ENCODE measurements at places on chromosomes 16 and 17.

DNA sequence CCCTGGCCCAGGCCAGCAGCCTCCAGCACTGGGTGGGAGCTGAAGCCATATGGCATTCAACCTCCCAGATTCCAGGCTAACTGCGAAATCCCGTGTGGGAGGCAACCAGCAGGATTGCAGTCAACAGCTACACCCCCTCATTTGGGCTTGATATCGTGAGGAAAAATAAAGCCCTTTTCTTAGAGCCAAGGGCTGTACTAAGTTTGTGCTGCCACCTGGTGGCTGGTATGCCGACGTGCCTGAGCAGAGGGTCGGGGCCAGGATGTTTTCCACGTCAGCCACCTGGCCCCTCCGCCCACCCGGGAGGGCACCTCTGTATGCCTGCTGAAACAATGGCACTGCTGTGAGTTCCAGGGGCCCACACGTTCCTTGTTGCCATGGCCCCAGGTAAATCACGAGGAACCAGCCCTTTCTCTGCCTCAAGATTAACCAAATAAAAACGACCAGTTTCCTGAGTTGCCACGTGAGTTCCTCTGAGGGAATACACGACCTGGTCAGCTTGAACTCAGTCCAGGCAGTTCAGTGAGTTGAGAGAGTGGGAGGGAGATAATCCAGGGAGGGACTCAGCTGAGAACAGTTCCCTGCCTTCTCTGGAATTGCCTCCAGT is 9.0 kb downstream of the TMEM98 start:
- peak; percentile 36 for DNase-seq

DNA sequence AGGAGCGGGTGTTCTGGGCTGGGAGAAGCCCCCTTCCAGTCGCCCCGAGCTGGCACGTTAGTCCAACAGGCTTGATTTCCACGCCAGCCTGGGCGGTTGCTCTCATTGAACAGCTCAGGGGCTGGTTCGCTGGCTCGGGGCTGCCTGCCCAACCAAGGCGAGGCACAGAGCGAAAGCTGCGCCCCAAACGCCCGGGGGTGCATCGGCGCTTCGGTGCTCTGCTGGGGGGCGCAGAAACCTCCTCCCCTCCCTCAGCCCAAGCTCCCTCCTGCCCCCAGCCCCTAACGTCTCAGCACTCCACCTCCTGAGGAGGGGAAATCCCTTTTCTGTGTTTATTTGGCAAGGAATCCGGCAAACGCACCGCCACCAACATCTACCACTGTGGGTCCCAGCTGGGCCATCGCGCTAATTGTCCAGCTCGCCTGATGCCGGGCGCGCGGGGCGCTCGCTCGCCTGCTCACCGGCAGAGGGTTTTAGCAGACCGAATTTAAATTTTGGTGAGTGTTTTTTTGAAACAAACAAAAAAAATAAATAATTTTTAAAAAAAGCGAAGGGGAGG is 29.5 kb upstream of the RBFOX1 start:
- DNase-seq = no peak

DNA sequence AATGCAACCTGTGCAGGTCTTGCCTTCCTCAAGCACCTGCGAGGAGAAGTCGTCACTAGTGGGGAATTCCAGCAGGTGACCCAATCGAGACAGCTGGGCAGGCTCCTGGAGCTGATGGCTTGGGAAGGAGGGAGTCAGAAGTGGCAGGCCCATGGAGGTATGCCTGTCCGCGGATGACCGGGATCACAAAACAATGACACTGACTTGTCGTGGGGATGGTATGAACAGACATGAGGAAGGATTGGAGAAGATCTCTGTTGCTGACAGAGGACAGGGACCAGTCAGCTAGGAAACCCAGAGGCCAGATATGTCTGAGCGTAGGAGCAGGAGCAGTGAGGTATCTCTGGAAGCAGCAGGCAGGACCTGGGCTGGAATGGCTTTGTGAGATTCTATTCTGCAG is 233.3 kb downstream of the SOX9 start:
- no peak for DNase-seq

DNA sequence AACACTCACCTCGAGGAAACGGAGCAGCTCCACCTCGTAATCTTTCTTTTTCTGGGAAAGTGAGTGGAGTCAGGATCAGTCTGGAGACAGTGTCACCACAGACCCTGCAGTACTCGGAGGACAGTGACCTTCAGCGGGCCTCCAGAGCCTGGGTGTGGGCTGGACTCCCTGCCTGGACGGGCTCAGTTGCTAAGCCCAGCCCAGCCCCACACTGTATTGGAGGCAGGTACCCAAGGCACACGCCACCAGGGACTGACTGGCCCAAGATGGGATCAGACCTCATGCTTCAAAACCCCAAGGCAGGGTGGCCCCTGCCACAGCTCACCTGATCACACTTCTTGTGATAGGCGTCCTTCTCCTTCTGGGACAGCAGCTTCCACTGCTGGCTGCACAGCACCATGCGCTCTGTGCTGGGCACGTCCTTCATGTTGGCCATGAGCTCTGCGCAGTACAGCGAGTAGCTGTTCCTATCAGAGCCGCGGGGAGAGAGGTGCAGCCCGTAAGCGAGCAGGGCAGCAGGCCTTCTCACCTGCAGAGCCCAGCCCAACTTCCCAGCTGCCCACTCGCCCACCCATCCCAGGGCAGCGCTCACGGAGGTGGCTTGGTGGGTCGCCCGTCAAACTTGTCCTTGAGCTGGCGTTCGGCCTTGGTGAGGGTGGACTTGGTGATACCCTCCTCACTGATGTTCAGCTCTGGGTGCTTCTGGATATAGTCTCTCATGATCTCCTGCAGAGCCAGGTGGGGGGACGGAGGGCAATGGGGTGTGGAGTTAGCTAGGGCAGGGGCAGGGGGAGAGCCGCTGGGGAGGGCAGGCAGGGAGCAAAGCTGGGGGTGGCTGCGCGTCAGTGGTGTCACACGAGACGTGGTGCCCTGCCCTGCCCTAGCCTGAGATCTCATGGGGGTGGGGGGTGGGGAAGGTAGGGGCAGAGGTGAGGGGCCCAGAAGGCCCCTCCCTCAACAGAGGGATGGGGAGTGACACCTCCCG is 7.9 kb downstream of the UBTF start:
- no peak for DNase-seq

GRCh38 chr17:82952019-82952418 is 112.2 kb upstream of the ZNF750 start:
- DNase-seq = no peak

- DNase-seq = no peak
These were observed 1.3 kb downstream of the HSBP1 start for GRCh38 chr16:83809092-83809491.

DNA sequence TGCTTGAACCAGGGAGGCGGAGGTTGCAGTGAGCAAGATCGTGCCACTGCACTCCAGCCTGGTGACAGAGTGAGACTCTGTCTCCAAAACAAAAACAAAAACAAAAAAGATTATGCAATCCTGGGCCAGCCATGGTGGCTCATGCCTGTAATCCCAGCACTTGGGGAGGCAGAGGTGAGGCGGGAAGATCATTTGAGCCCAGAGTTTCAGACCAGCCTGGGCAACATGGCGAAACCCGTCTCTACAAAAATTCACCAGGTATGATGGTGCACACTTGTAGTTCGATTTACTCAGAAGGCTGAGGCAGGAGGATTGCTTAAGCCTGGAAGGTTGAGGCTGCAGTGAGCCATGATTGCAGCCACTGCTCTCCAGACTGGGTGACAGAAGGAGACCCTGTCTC is 109.6 kb downstream of the PPM1E start:
- no peak for DNase-seq

DNA sequence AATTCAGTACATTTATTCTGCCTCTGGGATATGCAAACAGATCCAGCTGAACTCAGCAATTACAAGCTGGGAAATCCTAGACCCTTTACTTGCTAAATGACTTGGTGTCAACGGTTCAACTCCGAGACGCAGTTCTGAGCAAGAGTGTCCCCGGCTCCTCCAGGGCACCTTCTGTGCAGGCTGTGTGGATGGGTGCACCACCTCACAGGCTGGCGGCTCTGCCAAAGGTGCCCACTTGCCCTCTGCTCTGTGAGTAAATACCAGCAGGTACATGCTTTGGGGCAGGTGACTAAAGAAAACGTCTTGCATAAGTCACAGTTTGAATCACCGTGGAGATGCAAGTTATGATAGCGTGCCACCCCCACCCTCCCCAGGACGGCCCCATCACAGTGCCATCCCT is 23.3 kb downstream of the MAP1LC3B start:
- no peak for DNase-seq

- DNase-seq = no peak
These were observed 215.2 kb downstream of the NTN1 start for GRCh38 chr17:9236286-9237052.

GRCh38 chr16:62077998-62078397 is 41.8 kb upstream of the CDH8 start:
- DNase-seq = no peak

GRCh38 chr16:27123795-27124409 is 57.2 kb downstream of the C16orf82 start:
- DNase-seq = no peak

- no peak for DNase-seq
These were observed 12.2 kb upstream of the PHOSPHO1 start for GRCh38 chr17:49242813-49243212.

GRCh38 chr16:65406933-65407332 is 285.1 kb upstream of the CDH11 start:
- DNase-seq = no peak

GRCh38 chr17:19013806-19014627 is 9.5 kb upstream of the FAM83G start:
- no peak for DNase-seq

DNA sequence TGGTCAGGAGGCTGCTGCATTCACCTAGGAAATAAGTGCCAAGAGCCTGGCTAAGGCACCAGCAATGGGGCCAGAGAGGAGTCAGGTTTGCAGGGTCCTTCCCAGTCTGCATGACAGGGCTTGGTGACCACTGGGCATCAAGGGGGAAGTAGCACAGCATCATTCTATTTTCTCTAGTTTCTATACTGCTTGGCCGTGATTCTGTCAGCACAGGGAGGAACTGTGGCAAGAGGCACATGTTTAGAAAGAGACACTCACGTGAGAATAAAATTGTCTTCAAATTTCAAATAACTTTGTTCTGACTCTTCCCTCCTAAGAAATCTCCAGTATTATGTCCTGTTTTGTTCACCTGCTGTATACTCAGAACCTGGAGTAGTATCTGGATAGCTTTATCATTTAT is 37.8 kb downstream of the ERN1 start:
- DNase-seq = no peak

DNA sequence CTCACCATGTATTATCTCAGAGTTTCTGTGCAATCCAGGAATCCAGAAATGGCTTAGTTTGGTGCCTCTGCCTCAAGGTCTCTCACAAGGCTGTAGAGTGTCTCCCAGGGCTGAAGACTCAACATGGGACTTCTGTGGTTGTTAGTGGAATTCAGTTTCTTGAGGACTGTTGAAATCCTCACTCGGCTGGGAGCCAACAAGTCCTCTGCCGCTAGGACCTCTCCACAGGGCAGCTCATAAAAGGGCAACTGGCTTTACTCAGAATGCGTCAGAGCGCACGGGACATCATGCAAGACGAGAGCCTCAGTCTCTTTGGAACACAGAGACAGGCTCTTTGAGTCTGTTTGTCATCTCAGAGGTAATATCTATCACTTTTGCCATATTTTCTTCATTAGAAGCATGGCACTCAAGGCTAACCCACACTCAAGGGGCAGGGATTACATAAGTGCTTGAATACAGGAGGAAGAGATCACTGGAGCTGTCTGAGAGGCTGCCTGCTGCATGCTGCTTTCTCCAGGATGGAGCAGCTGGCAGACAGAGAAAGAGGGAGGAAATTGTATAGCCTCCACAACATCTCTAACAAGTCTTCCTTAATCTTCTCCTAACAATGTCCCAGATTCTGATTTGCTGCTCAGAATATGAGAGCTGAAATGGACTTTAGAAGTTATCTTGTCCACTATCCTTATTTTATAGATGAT is 97.5 kb upstream of the ASIC2 start:
- no peak for DNase-seq

DNA sequence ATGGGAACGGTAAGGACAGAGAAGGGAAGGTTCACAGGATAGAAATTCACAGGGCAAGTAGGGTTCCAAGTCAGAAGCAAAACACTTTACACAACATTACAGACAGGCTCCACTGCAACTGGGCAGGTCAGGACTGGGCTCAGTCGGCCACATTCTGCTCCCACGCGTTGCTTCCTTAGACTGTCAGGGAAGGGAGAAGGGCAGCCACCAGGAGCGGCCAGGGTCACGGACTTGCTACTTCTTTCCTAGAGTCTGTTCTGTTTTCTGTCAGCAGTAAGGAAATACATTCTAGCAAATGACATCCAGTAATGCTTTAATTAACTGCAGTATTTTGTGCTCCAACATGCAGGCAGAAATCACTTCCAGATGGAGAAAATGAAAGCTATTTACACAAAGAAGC is 160.3 kb upstream of the RPH3AL start:
- DNase-seq = no peak

DNA sequence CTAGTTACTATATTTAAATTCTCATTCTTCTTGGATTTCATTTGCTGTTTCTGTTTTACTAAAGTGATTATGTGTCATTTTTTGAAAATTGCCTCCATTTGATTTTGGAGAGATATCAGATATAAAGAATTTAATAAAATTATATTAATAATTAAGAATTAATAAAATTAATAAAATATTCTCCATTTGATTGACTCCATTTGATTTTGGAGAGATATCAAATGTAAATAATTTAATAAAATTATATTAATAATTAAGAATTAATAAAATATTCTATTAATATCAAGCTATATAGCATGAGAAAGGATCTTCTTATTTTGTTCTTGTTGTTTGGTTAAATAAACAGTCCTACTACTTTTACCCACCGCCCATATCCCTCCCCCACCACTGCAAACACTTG is 23.0 kb downstream of the STXBP4 start:
- no peak for DNase-seq

- DNase-seq = no peak
These were observed 231.2 kb downstream of the CPPED1 start for GRCh38 chr16:12572316-12572985.

GRCh38 chr16:34648-34987 is 18.8 kb downstream of the POLR3K start:
- DNase-seq = no peak

- no peak for DNase-seq
These were observed 910 bp upstream of the RAMP2 start for GRCh38 chr17:42759982-42760651.

DNA sequence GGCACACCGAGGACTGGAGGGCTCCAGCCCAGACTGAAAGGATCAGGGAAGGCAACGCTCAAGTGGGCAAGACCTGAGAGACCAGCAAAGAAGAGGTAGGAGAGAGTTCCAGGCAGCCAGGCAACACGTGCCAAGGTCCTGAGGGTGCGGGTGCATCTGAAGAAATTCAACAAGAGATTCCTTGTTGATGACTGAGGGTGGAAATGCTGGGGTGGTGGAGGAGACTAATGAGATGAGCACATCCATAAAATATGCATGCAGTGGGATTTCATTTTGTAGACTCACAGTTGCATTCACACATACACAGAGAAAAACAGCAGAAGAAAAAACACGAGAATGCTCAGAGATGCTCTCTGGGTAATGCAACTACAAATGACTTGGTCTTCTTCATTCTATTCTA is 154.8 kb upstream of the FOXF1 start:
- DNase-seq = no peak

GRCh38 chr17:76119409-76120371 is 16.1 kb upstream of the EXOC7 start:
- DNase-seq = no peak

- peak; percentile 40 for DNase-seq
These were observed 27.3 kb downstream of the KDM8 start for GRCh38 chr16:27230562-27231001.

All from activated T-helper 1 cell treated with anti-CD3 and anti-CD28 coated beads, Interleukin-2, amount 50 U/mL, for 16 hours (primary cell).